ENCODE measurements at places on chromosomes 11 and 22. TPM values are rescaled to one million over a fixed set of nuclear protein-coding genes. Genes with fewer than 3 reads are reported as not detected.

DNA sequence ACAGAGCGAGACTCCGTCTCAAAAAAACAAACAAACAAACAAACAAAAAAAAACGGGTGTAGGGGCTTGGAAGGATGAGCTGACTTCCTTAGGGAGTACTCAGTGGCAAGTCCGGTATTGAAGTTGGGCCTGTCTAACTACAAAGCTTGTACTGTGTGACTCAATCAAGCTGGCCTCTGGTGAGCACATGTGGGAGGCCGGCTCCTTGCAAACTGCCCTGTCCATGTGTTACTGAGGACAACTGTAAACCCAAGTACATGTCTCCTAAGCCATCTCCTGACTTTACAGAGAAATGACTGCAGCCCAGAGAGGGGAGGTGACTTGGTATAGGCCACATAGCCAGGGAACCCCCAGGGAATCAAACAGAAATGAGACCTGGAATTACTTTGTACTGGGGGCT, 11.6 kb downstream of the RIBC2 start:
- H3K27ac ChIP-seq: no peak overlapping the region
- no peak for DNase-seq
- peaks cover 6% of the 10 kb centered on the region for H3K4me1 ChIP-seq
- no peaks in the 10 kb centered on the region for H3K27me3 ChIP-seq

The BACE1 gene
- total RNA-seq: 24.1 TPM

DNA sequence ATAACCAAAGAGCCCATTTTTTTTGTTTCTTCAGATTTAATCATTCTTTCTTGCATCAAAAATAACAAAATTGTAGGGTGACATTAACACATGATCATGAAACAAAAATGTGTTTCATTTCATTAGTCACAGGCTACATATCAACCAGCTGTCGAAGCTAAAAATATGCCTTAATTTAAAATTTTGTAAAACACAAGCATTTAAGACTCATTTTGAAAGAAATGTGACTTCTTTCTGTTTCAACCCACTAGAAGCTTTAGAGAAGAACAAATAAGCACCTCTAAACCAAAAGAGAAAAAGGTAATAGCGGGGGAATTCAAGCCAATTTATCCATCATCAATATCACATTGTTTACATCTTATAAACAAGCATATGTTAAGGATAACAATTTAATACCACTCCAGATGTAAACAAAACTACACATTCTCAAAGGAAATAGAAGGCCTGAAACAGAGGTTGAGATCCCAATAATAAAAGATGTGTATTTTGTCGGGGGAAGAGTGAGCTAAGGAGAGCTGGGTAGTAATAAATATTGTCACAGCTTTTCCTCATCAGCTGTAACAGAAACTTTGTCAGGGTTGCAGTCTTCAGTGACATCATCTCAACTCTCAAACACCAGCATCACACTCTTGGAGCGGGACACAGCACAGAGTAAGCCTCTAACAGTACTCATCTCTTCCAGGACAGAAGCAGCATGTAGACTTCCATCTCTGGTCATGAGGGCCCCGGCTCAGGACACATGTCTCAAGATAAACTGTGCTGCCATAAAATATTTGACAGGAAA, 42.0 kb downstream of the ALG9 start:
- no peaks in the 10 kb centered on the region for H3K27me3 ChIP-seq
- H3K27ac ChIP-seq: no peak overlapping the region
- peaks cover 25% of the 10 kb centered on the region for H3K36me3 ChIP-seq
- no peak overlapping the region for H3K4me3 ChIP-seq

The SLC17A6 gene
- not detected for total RNA-seq

The CDC42BPG gene
- 25.9 TPM for total RNA-seq

GRCh38 chr11:124199702-124200101, 16.6 kb downstream of the OR10D3 start:
- no peak overlapping the region for H3K27ac ChIP-seq
- no peak overlapping the region for H3K4me3 ChIP-seq
- H3K36me3 ChIP-seq: no peaks in the 10 kb centered on the region
- H3K4me1 ChIP-seq: no peaks in the 10 kb centered on the region
- H3K27me3 ChIP-seq: no peaks in the 10 kb centered on the region
- no peak for DNase-seq

The PAMR1 gene
- 14.4 TPM for total RNA-seq

The AQP11 gene
- total RNA-seq: 1.2 TPM

- no peaks in the 10 kb centered on the region for H3K27me3 ChIP-seq
- no peak overlapping the region for H3K27ac ChIP-seq
- H3K4me3 ChIP-seq: no peak overlapping the region
- H3K36me3 ChIP-seq: no peaks in the 10 kb centered on the region
- no peak for DNase-seq
These were observed 1.2 kb downstream of the P2RX3 start for GRCh38 chr11:57339328-57339727.

- no peaks in the 10 kb centered on the region for H3K36me3 ChIP-seq
- H3K27me3 ChIP-seq: no peaks in the 10 kb centered on the region
- no peak for DNase-seq
- no peak overlapping the region for H3K4me3 ChIP-seq
- no peaks in the 10 kb centered on the region for H3K4me1 ChIP-seq
These were observed 32.9 kb downstream of the C11orf71 start for GRCh38 chr11:114367244-114367957.

The RAG1 gene
- 0.50 TPM for total RNA-seq

Data from left lung (tissue), 14 donors.